ENCODE measurements at places on chromosomes 12 and 14.

DNA sequence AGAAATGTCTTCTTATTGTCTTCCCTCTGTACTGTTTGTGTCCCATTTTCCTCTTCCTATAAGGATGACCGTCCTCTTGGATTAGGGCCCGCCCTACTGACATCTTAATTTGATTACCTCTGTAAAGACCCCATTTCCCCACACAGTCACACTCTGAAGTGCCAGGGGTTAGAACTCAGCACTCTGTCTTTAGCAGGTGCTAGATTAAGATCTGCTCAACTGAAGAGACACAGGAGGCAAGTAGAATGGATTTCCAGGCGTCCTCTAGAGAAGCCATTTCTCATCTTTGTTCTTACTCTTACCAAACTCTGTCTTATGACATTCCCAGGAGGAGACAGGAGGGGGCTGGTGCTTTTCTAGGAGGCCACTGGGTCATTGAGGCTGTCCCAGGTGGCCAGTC lies 50.8 kb downstream of the VCPKMT start:
- DNase-seq: no peak

DNA sequence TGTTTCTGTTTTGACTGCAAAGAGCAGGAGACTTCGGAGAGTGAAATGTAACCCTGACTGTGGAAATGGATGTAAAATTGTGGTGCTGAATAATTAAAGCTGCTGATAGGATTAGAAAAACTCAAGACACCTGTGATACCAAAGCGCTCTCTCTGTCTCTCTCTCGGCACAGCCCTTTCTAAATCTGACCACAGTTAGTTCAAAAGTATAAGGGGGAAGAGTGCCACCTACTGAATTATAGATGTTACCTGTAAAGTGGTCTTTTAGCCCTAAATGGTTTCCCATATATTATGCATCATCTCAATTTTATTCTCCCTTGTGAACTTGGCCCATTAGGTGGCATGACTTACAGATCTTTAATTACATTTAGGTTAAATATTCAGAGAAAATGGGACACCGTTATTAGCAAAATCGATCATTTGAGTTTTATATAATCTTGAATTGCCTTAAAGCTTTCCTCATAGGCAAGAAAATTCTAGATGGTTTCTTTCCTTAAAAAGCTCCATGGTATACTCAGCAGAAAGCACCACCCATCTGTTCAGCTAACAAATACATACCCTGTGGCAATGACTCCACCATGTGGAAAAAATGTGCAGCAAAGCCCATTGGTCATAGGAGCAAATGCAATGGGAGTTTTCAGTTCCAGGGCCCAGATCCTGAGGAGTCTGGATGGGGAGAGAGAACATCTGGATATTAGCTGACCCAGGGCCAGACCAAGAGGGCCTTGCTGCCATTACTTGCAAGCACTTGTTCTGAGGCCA lies 18.1 kb downstream of the RFC5 start:
- DNase-seq: no peak

- no peak for DNase-seq
Observed at GRCh38 chr14:20539906-20540305, 20.9 kb downstream of the RNASE9 start.

GRCh38 chr14:35482994-35483515 lies 50.9 kb upstream of the INSM2 start:
- no peak for DNase-seq

DNA sequence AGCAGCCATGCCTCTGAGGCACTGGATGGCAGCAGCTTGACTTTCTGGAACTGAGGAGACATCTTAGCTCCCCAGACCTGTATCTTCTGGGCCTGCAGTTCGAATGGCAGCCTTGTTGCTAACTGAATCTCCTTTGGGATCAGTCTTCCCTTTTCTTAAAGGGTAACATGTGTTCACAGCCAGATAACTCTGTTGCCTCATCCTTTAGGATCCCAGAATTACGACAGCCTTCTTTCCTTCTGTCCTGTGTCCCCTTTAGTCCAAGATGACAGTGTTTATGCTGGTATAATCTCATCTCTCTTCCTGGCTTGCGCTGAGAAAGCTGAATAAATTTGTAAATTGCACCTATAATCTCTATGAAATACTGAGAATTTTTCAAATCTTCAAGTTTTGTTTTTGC lies 9.1 kb upstream of the ERC1 start:
- no peak for DNase-seq

Data from LNCaP clone FGC (cell line).